Activated CD4-positive, alpha-beta T cell treated with anti-CD3 and anti-CD28 coated beads, Interleukin-2, amount 10 ng/mL, durations not matched to agents 7 days and 5 days (primary cell): ENCODE measurements at places on chromosomes 4 and X.

DNA sequence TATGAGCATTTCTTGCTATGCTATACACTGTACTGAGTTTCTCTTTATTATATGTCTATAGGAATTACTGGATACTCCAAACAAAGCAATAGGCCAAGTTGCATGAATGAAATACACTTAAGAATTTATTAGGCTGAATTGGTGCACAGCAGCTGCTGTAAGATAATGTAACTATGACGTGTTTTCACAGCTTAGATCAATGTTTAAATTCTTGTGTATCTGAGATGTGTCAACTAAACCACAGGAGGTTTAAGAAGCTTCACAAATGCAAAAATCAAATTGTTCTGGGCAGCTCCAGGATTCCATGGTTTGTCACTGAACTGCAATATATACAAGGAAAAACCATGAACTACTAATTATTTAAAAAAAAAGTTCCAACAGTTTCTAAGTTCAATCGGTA, 156.7 kb downstream of the MAPK10 start:
- H3K4me3 ChIP-seq: no peak overlapping the region
- no peaks in the 10 kb centered on the region for H3K4me1 ChIP-seq
- H3K27me3 ChIP-seq: no peaks in the 10 kb centered on the region
- DNase-seq: no peak

GRCh38 chrX:109831326-109831985, 98.4 kb upstream of the ACSL4 start:
- DNase-seq: no peak
- H3K27me3 ChIP-seq: no peaks in the 10 kb centered on the region
- H3K27ac ChIP-seq: no peak overlapping the region
- H3K36me3 ChIP-seq: no peaks in the 10 kb centered on the region
- no peaks in the 10 kb centered on the region for H3K4me1 ChIP-seq

GRCh38 chr4:183747931-183748670, 89.0 kb downstream of the TRAPPC11 start:
- H3K4me3 ChIP-seq: no peak overlapping the region
- DNase-seq: no peak
- H3K27me3 ChIP-seq: peaks cover 9% of the 10 kb centered on the region
- H3K27ac ChIP-seq: no peak overlapping the region

DNA sequence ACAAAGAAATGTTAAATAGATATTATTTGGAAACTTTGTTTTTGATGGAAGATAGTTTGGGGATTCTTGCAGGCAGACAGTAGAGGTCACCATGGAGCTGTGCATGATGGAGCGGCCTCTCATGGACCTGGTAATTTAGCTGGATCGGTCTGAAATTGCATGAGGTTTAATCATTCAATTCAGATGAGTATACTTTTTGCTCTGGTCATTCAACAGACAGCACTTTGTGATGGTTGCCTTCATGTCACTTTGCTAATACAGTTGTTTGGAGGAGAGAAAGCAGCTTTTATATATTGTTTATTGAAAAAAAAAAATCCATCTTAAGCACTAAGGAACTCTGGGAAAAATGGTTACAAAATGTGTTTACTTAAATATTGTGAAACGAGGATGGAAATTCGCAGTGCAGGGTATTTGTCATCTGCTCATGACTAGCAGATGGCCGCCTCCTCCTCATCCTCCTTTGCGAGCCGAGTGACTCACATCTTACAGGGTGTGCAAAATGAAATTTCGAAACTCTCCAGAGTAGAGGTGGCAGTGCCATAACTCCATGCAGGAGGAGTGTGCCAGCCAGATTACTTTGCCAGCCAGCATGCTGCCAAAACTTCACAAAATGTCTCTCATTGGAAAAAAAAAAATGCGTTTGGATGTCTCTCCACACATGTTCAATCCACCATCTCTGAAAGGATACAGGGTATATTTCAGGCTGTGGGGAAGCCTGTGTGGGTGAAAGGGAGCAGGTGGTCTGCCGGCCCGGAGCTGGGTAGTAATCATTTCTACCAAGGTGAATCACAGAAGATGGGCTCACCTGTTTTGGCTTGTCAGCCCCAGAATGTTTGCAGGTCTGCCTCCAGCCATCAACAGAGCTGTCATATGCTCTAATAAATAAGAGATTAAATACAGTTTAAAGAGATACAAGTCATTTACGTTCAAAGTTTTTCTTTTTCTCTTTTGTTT, 314.9 kb upstream of the DIPK2B start:
- H3K27me3 ChIP-seq: no peaks in the 10 kb centered on the region
- H3K4me1 ChIP-seq: peaks cover 6% of the 10 kb centered on the region
- H3K4me3 ChIP-seq: no peak overlapping the region
- no peaks in the 10 kb centered on the region for H3K36me3 ChIP-seq

GRCh38 chr4:112332398-112332797, 35.2 kb downstream of the ALPK1 start:
- no peak for DNase-seq
- H3K4me1 ChIP-seq: peaks cover 6% of the 10 kb centered on the region
- no peak overlapping the region for H3K27ac ChIP-seq
- H3K4me3 ChIP-seq: no peak overlapping the region
- H3K36me3 ChIP-seq: peaks cover 2% of the 10 kb centered on the region

GRCh38 chr4:6771229-6771671, 11.3 kb upstream of the KIAA0232 start:
- no peak overlapping the region for H3K27ac ChIP-seq
- no peak overlapping the region for H3K4me3 ChIP-seq
- DNase-seq: no peak
- no peaks in the 10 kb centered on the region for H3K36me3 ChIP-seq
- peaks cover 3% of the 10 kb centered on the region for H3K27me3 ChIP-seq

DNA sequence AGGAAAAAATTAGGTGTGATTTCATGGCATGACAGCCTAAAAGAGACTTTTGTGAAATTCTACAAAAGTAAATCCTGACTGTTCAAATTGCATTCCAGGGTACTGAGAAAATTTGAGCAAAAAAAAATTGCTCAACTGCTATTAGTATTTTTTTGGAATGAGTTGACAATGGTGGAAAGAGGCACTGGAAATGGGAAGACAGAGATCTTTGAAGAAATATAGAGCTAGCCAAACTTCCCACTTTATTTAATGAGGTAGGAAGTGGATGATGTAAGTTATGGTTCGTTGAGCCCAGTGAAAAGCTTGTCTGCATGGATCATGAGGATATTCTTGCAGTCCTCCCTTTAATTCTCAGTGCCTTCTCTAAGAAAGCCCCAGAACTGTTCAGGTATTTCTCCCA, 183.8 kb downstream of the PTTG2 start:
- no peaks in the 10 kb centered on the region for H3K27me3 ChIP-seq
- no peak for DNase-seq
- no peak overlapping the region for H3K4me3 ChIP-seq
- H3K4me1 ChIP-seq: peaks cover 3% of the 10 kb centered on the region
- no peak overlapping the region for H3K27ac ChIP-seq
- peaks cover 36% of the 10 kb centered on the region for H3K36me3 ChIP-seq

GRCh38 chr4:7025040-7025602, 18.1 kb upstream of the TADA2B start:
- peaks cover 3% of the 10 kb centered on the region for H3K4me1 ChIP-seq
- no peak for DNase-seq
- no peaks in the 10 kb centered on the region for H3K27me3 ChIP-seq
- no peak overlapping the region for H3K27ac ChIP-seq
- peaks cover 22% of the 10 kb centered on the region for H3K36me3 ChIP-seq
- H3K4me3 ChIP-seq: no peak overlapping the region

- no peak for DNase-seq
- no peaks in the 10 kb centered on the region for H3K27me3 ChIP-seq
- H3K4me3 ChIP-seq: no peak overlapping the region
Observed at GRCh38 chrX:130841776-130842175, 61.2 kb downstream of the ENOX2 start.

DNA sequence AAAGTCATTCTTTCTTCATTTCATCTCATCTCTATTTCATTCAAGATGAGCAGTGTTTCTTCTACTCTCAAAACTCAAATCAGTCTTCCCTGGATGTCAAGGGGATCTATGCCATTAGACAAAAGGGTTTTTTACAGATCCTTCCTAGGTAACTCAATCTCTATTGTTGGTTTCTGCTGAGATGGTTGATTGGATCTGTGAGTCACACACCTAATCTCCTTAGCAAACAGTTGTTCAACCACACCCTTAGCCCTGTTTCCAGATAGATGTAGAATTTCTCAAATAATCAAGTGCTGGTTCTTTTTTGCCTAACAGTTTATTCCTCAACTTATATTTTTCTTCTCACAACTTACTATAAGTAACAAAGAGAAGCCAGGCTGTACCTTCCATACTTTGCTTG, 200.5 kb downstream of the KDR start:
- DNase-seq: no peak
- no peaks in the 10 kb centered on the region for H3K4me1 ChIP-seq
- no peaks in the 10 kb centered on the region for H3K27me3 ChIP-seq
- H3K4me3 ChIP-seq: no peak overlapping the region
- no peak overlapping the region for H3K27ac ChIP-seq

DNA sequence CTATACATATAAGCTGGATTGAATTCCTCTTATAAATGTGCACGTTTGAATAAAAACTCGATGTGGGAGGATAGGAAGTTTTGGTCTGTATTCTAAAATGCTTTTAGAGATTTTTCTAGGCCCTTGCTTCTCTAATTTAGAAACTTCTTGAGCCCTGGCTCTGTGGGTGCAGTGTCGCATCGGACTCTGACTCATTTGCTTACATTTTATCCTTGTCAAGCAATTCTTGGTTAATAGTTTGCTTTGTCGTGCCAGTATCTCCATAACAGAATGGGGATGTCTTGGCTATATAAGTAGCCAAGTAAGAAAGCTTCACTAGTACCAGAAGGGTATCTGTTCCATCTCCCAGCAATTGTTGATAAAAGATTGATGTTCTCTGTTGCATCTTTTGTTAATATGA, 10.7 kb downstream of the SGMS2 start:
- H3K4me1 ChIP-seq: no peaks in the 10 kb centered on the region
- no peak overlapping the region for H3K27ac ChIP-seq
- no peak for DNase-seq
- H3K27me3 ChIP-seq: peaks cover 7% of the 10 kb centered on the region
- H3K4me3 ChIP-seq: no peak overlapping the region

- DNase-seq: no peak
- H3K36me3 ChIP-seq: no peaks in the 10 kb centered on the region
- no peak overlapping the region for H3K27ac ChIP-seq
- H3K4me1 ChIP-seq: no peaks in the 10 kb centered on the region
- no peak overlapping the region for H3K4me3 ChIP-seq
Observed at GRCh38 chr4:40525752-40526598, 103.7 kb downstream of the RBM47 start.

DNA sequence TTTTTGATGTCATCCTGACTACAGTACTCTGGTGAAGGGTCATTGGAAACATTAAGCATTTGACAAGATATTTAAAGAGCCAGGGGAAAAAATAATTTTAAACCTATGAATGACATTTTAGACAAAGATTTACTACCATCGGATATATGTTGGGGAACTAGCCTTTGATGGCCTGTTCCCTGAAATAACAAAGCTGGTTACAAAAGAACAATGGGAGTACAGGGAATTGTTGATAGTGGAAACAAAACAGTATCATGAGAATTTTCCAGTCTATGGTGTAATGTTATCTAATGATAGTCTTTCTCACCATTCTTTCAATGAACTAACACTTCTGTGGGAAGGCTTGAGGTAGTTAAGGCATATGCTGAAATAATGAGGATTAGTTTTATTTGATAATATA, 125.9 kb upstream of the KLHL4 start:
- no peaks in the 10 kb centered on the region for H3K36me3 ChIP-seq
- H3K4me3 ChIP-seq: no peak overlapping the region
- no peak for DNase-seq
- no peak overlapping the region for H3K27ac ChIP-seq
- no peaks in the 10 kb centered on the region for H3K27me3 ChIP-seq

GRCh38 chrX:74461384-74461783, 40.1 kb downstream of the SLC16A2 start:
- H3K27me3 ChIP-seq: no peaks in the 10 kb centered on the region
- H3K4me1 ChIP-seq: no peaks in the 10 kb centered on the region
- H3K27ac ChIP-seq: no peak overlapping the region

GRCh38 chr4:56537147-56537546, 31.6 kb downstream of the ARL9 start:
- H3K4me1 ChIP-seq: no peaks in the 10 kb centered on the region
- no peaks in the 10 kb centered on the region for H3K36me3 ChIP-seq
- H3K27me3 ChIP-seq: peaks cover 9% of the 10 kb centered on the region
